ENCODE measurements at places on chromosomes 2 and 18. TPM values are rescaled to one million over a fixed set of nuclear protein-coding genes. Genes with fewer than 3 reads are reported as not detected.

- no peak for DNase-seq
Measured at GRCh38 chr2:106552921-106553320, 65.8 kb downstream of the CD8B2 start.

DNA sequence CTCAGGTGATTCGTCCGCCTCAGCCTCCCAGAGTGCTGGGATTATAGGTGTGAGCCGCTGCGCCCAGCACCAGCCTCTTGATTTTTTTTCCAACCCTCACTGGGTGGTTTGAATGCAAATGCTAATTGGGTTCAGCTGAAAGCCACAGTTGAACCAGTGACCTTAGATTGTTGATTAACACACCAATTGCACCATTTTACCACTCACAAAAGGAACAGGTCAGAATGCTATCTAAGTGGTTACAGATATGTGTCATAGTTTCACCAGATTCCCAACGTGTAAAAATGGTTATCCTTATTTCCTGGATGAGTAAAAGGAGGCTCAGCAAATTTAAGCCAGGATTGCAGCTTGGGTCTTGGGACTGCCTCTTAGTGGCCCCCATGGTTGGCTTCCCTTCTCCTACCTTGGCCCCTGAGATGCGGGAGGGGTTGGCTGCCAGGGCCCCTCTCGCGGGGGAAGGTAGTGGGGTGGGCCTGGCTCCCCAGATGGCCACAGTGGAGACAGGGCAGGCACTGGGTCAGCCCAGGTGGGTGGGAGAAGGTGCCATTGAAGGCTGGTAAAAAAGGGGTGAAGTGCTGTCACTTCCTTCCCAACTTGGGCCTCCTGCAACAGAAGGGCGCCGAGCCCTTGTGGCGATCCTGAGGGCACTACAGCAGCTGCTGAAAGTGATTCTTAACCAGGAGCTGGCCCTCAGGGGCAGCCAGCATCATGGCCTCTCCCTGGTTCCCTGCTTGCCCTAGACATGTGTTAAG lies 164.9 kb upstream of the HAAO start:
- DNase-seq: no peak

- DNase-seq: no peak
Measured at GRCh38 chr2:168599738-168600137, 143.7 kb downstream of the CERS6 start.

- no peak for DNase-seq
Measured at GRCh38 chr18:77129150-77129551, 3.4 kb downstream of the MBP start.

The ACVR1C gene
- 0.58 TPM for total RNA-seq

The PTPRM gene
- 61.5 TPM for total RNA-seq

DNA sequence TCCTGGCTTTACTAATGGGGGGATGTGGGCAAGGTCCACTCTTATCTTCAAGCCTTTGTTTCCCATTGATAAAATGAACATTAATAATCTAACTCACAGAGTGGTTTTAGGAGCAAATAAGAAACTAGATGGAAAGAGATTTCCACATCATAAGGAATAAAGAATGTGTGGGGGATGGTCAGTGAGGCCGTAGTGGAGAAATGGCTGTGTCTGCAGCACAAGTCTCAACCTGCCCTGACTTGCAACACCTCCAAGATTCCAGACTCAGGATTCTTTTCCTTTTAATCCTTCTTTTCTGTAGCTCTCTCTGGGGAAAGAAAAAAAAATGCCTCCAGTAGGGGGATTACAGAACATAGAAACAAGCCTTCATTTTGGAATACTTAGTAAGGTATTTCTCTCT lies 124.2 kb upstream of the MEX3C start:
- DNase-seq: no peak

DNA sequence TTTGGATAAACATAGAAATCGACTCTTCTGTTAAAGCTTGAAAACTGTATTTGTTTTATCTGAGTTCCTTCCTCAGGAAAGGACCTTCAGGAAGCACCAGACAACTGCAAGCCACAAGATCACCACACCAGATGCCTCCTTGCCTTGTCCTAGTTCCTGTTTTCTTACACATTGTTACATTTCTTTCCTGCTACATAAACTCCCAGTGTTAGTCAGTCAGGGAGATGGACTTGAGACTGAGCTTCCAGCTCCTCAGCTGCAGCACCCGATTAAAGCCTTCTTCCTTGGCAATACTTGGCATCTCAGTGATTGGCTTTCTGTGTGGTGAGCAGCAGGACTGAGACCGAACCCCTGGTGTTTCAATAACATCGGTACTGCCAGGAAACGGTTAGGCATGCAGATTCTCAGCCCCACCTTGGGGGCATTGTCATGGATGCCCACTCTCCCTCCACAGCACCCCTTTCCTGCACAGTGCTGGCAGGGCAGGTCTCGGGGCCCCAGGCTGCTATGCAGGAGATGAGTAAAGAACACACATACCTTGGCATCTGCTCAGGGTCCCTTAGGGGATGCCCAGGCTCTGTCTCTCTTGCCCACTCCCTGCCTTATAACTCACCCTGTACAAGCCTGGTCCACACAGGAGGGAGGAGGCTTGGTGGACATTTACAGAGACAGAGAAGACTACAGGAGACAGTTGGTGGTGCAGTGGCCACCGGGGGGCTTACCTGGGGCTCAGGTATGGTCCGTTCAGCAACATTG lies 32.6 kb downstream of the ANKMY1 start:
- DNase-seq: no peak

The CRACDL gene
- total RNA-seq: 18.4 TPM

- no peak for DNase-seq
Measured at GRCh38 chr2:17894005-17894404, 15.5 kb downstream of the KCNS3 start.

DNA sequence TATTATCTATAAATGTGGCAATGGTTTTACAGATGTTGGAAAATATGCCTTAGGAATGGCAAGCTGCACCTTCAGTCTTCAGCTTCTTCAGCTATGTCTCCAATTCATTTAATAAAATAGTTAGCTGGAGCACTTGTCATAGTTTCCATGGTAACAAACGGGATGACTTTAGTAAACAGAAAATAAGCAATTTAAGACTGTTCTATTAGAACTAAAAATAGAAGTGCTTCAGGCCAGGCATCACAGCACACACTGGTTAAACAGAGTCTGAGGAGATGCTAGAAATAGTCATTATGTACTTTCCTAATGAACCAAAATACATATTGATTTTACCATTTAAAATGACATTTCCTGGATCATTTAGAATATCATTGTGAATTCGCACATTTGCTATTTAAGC lies 195.0 kb downstream of the GCA start:
- no peak for DNase-seq

GRCh38 chr18:79458131-79458838 lies 62.6 kb downstream of the NFATC1 start:
- peak; percentile 58 for DNase-seq

The OSR1 gene
- 4.9 TPM for total RNA-seq

DNA sequence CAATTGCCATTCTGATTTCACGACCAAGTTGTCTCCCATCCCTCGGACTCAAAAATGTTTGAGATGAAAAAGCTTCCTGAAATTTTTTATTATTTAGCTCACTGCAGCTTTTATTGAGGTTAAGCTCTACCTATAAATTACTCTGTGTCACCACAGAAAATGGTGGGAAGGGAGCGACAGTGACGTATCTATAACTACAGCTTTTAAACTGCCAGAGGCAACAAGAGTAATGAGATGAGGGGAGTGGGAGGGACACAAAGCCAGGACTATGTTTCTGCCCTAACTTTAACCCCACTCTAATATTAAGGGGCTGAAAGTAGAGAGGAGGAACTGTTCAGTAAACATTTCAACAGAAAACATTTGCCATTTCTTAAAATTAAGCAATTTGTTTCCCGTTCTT lies 37.4 kb downstream of the SMAD2 start:
- no peak for DNase-seq

GRCh38 chr2:42859791-42860190 lies 67.4 kb upstream of the HAAO start:
- no peak for DNase-seq

GRCh38 chr2:217010173-217010572 lies 150.3 kb upstream of the TNP1 start:
- DNase-seq: no peak

DNA sequence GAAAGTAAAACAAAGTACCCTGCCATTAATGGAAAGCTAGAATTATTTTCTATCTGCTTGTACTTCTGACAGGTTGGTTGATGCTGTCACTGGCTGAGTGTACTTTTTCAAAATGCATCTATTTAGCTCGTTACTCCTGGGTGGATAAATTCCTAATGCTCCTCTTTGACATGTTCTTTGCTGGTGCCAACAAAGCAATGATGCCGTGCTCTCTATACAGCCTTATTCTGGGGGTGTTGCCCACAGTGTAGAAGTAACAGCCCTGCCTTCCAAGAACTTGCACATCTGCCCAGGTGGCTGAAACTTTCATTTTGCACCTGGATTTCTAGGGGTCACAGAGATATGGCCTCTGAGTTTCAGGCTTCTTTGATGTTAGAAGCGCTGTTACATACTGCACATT lies 132.4 kb downstream of the SLC4A3 start:
- no peak for DNase-seq

- no peak for DNase-seq
Measured at GRCh38 chr2:10303181-10303693, 533 bp downstream of the HPCAL1 start.

DNA sequence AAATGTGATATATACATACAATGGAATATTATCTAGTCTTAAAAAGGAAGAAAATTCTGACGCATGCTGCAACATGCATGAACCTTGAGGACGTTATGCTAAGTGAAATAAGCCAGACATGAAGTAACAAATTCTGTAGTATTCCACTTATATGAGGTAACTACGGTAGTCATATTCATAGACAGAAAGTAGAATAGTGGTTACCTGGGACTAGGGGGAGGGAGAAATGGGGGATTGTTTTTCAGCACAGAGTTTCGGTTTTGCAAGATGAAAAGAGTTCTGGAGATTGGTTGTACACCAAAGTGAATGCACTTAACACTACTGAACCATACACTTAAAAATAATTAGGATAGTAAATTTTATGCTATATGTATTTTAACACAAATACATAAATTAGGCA lies 215.9 kb upstream of the FBXO11 start:
- DNase-seq: no peak

- no peak for DNase-seq
Measured at GRCh38 chr2:123826729-123827271, 198.3 kb upstream of the CNTNAP5 start.

GRCh38 chr2:85888684-85889626 lies at the start of gene ST3GAL5:
Gene ST3GAL5 (minus strand): TSS chr2:85888990. CDS start chr2:85888905, 85 bp downstream.
- DNase-seq: peak; percentile 93

The GAL3ST2 gene
- total RNA-seq: 26.4 TPM

DNA sequence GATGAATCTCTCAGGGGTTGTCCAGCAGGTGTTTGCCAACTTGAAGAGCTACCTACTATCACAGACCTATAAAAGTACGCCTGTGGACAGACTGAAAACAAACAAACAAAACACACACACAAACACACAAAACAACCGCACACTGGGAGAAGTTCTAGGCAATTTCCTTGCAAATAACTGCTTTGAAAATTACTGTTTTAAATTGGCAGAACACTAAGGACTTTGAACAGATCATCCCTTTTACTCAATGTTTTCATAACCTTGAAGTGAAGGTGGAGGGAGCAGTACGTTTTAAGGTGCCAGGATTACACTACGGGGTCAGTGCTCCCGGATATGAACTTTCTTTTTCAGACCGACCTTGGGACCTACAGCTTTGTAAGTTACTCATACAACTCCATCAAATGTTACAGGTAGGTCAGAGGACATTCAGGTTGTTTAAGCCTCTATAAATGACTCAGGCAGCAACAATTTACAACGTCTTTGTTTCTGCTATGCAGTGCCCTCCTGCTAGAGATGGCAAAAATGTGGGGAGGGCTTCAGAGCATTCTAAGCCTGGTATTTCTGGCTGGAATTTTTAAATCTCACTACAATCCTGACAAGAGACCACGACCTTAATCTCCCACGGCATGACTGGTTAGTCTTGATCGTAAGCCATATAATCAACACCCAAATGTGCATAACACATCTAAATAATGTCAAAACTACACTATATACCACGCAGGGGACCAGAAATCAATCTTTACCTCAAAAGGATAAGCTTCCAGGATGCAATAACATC lies 1.4 kb upstream of the SLC20A1 start:
- peak; percentile 69 for DNase-seq

The UCN gene
- 3.1 TPM for total RNA-seq
